K562 (cell line): ENCODE measurements at places on chromosomes 5 and 9.

DNA sequence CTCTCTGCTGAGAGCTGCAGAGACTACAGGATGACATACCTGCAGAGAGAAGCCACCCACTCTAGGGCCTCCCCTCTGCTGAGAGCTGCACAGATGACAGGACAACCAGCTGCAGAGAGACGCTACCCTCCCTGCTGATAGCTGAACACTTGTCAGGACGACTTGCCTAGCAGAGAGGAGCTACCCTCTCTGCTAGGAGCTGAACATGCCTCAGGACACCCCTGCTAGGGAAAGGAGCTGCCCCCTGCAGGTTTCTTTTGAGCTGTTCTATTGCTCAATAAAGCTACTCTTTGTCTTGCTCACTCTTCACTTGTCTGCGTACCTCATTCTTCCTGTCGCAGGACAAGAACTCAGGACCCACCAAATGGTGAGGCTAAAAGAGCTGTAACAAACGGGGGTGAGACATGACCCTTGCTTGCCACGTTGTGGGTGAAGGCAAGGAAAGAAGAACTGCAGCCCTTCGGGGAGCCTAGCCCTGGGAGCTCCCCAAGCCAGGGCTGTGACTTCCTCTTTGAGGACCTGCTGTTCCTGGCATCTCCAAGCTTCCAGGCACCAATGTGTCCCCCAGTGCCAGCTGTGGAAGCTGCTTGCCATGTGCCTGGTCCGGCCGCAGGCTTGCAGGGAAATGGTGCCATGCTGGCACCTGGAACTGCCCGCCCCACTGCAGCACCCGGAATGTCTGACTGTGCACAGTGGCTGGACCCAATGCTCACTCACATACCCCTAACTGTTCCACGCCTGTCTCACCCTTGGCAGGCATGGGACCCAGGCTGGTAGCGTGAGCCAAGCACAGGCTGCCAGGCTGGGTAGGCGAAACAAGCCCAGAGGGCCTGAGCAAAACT is 5.1 kb upstream of the TESK1 start:
- no peak for DNase-seq

DNA sequence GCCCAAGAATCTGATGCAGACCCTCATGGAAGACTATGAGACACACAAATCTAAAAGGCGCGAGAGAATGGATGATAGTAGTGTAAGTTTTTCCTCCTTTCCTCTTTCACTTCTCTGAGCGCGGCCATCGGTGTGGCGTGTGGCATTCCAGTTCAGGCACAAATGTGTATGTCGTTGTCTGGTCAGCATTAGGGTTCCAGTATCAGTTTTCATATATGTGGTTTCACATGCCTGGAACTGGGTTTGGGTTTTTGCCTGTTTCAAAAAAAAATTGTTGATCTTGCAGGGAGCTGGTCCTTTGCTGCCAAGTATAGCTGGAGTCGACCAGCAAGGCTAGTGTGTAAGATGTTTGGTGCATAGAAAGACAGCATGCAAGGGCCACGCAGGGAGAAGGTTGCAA is 51.5 kb downstream of the C9orf152 start:
- no peak for DNase-seq

DNA sequence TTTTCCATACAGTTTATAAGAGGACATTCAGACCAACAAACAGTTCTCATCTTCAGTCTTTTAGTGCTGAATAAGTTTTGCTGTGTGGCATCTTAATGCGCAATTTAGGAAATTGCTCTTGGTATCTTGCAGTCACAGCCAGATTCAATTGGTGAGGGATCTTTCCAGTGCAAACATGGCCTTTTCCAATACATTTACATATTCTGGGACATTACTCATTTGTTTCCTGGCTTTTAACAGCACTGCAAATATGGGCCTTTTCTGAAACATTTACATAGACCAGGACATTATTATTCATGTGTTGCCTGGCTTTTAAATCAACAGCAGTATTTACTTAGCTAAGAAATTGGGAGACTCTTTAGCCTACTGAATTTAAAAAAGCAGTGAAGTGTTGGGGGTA is 22.7 kb downstream of the ANKRD33B start:
- DNase-seq: no peak

DNA sequence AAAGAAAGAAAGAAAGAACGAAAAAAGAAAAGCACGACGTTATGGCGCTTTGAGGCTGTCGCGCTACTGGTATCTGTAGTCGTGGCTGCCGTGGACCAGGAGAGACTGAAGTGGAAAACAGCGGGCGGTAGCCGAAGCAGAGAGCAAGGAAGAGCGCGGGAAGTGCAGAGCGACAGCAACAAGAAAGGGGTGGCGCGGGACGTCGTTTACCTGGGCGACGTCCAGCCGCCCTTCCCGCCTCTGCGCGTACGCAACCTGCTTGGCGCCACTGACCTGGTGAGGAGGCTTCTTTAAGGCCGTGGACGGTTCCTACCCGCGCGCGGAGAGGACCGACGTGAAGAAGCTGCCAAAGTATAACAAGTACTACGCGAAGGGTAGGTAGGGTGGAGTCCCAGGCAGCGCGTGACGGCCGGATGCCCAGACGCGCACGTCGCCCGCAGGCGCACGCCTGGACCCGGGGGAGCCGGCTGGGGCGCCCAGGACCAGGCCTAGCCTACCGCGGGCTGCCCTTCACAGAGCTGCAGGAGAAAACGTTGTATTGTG is 15.4 kb downstream of the CCL28 start:
- no peak for DNase-seq

- DNase-seq: no peak
These were observed 1.0 kb downstream of the CEMIP2 start for GRCh38 chr9:71767163-71767775.

DNA sequence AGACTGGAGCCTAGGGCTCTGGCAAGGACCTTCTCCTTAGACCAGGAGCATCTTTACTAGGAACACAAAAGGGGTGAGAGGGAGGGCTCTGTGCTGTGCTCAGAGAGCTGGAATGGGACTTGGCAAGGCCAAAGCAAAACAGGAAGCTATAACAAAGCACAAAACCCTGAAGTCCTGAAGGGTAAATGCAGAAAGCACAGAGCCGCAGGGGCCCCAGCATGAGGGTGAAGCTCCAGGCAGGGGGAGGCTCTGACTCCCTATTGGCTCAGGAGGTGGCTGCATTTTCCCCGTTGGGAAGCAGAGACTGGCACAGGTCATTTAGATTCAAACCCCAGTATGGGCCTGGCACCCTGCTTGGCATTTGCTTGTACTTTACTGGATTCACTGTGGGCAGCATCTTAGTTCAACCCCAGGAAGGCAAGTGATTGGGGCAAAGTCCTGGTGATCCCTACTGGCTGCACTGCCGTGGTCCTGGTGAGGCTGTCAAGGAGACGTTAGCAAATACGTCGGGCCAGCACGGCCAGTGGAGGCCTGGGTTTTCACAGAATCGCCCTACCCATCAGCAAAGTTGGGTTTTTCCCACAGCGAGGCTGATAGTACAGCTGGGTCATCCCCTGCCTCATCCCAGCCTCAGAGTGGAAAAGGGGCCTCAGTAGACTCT is 46.3 kb downstream of the GGTA1 start:
- no peak for DNase-seq

GRCh38 chr5:55347786-55348185 is 40.0 kb downstream of the MTREX start:
- DNase-seq: no peak

DNA sequence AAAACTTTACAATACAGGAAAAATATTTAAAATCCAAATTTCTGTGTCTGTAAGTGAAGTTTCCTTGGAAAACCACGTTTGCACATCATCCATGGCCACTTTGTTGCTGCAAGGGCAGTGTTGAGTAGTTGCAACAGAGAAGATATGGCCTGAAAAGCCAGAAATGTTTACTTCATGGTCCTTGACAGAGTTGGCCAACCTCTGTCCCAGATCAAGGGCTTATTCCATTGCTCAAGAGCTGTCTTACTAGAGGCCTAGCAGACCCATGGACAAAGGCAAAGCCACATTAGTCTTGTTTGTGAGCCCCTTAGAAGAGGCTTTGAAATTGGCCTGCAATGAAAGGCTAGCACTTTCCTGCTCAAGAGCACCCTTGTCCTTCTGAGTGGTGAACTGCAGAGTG is 119.4 kb downstream of the GAS1 start:
- no peak for DNase-seq

GRCh38 chr5:145130996-145131395 is 704.1 kb downstream of the PRELID2 start:
- no peak for DNase-seq

DNA sequence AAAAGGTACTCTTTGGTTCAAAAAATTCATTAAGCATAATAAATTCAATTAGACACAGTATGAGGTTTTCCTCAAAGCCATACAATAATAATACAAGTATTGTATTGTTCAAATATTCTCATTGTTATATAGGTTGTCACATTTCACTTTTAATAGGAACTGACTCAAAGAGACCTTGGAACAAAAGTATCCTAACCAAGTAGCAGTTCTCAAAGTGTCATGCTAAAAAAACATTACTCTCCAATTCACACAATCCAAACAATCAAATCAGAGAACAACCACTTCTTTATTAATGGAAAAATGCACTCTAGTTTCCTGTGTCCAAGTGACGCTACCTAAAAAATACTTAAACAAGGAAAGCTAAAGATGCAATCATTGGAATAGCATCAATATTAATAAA is 115.4 kb downstream of the DENND1A start:
- DNase-seq: no peak

DNA sequence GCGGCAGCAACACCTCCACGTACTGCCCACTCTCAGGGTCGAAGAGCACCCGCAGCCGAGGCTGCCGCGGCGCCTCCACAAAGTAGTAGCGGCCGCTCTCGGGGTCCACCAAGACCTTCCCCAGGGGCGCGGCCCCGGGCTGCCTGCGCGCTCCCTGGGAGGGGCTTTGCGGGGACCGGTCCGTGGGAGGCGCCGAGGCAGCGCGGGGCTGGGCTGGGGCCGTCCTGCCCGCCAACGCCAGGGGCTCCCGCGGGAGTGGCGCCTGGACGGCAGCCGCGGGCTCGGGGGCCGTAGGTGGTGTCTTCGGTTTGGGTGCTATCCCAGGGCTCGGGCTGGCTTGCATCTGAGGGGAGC is 2.6 kb upstream of the MZB1 start:
- no peak for DNase-seq

- DNase-seq: no peak
These were observed 15.3 kb upstream of the SYNPO start for GRCh38 chr5:150625164-150625535.

DNA sequence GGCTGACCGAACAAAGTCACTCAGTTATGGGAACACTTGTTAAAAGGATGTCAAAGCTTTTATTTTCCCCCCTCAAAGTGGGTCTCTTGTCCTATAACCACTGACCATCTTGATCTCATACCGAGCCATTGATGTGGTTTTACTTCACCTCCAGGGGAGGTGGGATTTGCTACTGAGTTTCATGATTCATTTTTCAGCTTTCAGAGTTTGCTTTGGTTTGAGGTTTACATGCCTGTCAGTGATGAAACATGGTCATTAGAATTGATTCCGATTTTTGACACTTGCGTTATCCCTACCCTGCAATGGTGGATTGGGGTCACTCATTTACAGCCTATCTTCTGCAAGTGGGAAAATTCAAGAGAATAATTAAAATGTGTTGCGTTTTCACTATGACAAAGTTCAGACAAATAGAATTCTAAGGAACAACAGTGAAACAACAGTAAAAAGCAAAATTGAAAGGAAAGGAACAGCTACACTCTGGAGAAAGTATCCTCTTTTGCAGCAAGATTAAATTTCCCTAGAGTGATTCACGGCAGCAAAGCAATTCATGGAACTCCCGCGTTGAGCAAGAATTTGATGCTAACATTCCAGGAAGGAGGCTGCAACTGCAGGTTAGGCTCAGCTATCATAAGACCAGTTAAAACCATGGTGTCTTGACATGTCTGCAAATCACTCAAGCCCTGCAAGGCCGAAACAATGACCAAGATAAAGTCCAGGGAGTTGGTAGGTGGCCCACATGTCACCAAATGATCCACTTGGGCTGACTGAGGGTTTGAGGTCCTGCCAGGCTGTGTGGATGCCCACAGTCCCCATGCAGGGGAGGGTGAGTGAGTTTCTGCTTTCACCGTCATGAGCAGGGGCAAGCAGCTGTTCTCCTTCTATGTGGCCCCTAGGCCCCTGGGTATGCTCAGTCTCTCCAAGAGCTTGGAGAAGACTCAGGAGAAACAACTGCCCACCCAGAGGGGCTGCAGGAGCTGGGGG is 9.4 kb downstream of the GADD45G start:
- no peak for DNase-seq

GRCh38 chr9:88745276-88746001 is 210.5 kb downstream of the NXNL2 start:
- no peak for DNase-seq

DNA sequence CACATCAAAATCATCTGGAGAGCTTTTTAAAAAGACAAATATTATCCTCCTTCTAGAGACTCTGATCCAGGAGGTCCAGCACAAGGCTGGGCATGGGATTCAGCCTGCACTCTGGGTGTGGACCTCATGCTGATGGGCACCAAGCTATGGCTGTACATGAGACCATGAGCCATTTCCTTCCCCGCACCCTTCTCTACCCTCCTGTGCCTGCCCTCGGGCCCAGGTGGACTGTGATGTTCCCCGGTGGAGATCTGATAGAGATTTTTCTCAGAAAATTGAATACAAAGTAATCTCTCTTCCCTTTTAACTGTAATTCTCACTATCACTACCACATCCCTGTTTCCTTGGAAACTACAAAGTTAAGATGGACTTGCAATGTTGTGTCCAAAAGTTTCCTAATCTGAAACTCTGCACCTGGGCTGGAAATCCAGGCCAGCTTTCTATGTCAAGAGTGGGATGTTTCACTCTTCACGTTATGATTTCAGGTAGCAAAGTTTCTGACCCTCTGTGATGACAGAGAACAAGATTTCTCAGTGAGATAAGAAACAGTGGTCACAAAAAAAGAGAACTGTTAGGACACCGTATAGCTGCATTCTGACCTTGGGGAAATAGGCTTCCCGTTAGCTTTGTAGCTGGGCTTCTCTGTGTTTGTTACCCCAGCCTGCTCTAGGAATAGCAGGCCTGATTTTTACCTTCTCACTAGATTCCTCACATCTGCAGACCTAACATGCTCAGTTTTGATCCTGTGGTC is 11.5 kb downstream of the SFXN1 start:
- no peak for DNase-seq

- DNase-seq: no peak
These were observed 545.2 kb downstream of the CSNK1G3 start for GRCh38 chr5:124056991-124057723.

DNA sequence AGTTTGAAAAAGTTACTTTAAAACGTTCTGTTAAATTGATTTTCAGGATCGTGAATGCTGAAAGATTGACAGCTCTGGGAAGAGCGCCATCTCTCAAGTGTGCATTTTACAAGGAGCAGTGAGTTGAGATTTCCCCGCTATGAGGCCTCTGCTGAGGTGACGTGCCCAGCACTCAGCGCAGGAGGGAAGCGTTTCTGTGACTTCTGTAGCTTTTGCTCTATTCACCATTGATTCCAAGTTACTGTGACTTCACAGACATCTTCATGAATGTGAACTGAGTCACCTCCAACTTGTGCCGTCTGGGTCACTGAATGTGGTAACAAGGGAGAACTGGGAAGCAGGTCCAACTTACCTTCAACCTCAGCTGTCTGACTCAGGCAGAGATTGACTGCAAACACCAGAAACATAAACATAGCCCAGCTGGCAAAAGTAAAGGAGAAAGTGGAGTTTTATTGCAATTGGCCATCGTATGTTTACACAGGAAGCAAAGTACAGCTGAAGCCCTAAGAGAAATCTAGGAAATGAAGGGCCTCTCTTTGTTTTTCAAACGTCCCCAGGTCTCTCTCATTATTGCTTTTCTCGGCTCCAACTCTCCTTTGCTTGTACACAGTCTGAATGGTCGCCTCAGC is 428.8 kb upstream of the CLINT1 start:
- DNase-seq: no peak

- no peak for DNase-seq
These were observed 223.6 kb downstream of the NMUR2 start for GRCh38 chr5:152181461-152181860.

- no peak for DNase-seq
These were observed 75.7 kb downstream of the FBXL7 start for GRCh38 chr5:15575666-15576065.

- DNase-seq: no peak
These were observed 173.5 kb downstream of the SLIT3 start for GRCh38 chr5:169127431-169127830.
